ENCODE measurements at places on chromosomes 12 and 14.

GRCh38 chr12:2940564-2940963 is 18.6 kb upstream of the TEAD4 start:
- no peak for DNase-seq

DNA sequence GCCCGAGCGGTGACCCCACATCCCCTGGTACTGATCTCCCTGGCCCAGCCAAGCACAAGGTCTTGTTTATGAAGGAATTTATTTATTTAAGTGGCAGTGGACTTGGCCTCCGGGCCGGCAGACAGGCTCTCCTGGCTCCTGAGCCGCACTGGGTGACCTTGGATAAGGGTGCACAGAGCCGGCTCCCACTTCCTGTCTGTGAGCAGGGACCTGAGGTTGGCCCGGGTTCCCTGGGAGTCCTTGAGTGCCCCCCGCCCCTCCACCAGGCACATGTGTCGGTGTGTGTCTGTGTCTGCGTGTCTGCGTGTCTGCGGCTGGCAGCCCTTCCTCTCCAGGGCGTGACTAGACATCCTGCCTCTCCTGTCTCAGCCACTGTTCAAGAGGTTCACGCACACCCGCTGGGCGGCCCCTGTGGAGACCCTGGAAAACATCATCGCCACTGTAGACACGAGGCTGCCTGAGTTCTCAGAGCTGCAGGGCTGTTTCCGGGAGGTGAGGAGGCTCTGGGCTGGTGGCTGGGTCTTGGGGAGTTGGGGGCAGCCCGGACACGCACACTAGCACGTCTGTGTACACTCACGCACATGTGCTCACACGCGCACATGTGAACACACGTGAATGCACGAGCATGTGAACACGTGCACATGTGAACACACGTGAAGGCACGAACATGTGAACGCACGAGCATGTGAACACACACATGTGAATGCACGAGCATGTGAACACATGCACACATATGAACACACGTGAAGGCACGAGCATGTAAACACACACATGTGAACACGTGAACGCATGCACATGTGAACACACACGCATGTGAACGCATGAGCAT is 9.3 kb downstream of the TNFAIP2 start:
- DNase-seq: no peak

- DNase-seq: no peak
Observed at GRCh38 chr12:63995512-63995911, 151.0 kb downstream of the SRGAP1 start.

DNA sequence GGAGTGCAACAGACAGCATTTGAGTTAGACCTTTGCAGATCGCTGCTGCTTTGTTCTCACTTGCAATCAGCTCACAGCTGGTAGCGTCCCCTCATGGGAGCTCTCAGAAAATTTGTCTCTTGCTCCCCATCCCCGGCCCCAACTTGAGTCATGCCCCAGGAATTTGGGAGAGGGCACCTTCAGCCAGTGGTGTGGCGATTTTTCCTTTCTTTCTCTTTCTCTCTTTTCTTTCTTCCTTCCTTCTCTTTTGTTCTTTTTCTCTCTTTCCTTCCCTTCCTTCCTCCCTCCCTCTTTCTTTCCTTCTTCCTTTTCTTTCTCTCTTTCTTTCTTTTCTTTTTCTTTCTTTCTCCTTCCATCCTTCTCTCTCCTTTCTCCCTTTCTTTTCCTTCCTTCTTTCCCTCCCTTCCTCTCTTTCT is 34.2 kb upstream of the MAP1LC3B2 start:
- no peak for DNase-seq

DNA sequence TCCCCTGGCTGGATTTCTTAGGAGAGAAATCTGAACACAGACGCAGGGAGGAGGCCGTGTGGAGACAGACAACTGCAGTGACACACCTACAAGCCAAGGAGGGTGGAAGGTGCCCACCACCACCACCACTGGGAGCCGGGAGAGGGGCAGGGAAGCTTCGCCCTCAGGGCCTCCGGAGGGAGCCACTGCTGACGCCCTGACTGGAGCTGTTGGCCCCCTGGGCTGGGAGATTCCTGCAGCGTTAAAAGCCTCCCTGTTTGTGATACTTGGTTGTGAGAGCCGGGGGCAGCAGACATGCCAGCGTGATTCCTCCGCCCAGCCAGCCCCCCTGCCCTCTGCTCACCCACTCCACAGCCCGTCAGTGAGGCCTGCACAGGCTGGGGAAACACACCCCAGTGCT is 72.0 kb downstream of the CHGA start:
- DNase-seq: no peak

GRCh38 chr12:75271576-75271975 is 58.5 kb downstream of the CAPS2 start:
- DNase-seq: no peak

GRCh38 chr14:100303179-100303578 is 3.1 kb downstream of the SLC25A29 start:
- no peak for DNase-seq

DNA sequence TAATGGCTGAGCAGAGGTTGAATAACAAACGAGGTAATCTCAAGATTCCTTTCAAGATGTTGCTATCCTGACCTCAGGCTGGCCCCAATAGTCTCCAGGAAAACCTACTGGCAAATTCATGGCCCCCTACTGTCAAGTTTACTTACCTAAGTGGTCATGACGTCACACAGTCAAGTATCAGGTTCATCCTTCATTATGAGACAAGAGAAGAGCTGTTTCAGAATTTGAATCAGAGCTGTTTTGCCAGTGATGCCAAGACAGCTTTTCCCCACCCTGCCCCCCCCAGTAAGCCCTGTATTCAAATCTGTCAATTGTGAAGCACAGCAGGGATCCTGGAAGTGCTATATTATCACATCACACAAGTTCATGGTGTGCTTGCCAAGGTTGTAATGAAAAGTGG is 509.6 kb downstream of the NOVA1 start:
- no peak for DNase-seq

GRCh38 chr12:69966409-69966808 is 141.4 kb downstream of the MYRFL start:
- no peak for DNase-seq

DNA sequence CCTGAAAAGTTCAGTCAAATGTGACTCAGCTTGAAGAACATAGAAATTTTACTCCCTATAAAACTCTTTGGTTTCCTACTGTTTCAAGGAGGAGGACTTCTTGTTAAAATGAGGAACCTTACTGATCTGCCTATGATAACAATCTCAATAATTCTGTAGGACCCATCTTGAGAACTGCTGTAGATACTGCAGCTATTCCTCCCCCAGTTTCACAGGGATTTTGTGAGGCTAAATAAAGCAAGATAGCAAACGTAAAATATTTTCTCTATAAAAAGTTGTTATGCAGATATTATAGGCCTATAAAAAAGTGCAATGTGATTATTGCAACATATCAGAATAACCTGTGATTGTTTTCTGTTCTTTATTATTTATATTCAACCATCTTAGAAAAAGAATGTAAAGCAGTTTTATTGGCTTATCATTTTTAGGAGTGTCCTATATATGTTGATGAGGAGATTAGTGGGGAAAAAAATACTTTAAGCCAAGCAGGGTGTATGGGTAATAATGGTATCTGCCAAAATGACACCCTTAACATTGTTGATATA is 12.1 kb downstream of the CLEC14A start:
- DNase-seq: no peak

GRCh38 chr12:32107359-32108267 is 966 bp downstream of the BICD1 start:
- peak; percentile 38 for DNase-seq

- DNase-seq: no peak
Observed at GRCh38 chr12:78034025-78034424, 203.3 kb downstream of the NAV3 start.

DNA sequence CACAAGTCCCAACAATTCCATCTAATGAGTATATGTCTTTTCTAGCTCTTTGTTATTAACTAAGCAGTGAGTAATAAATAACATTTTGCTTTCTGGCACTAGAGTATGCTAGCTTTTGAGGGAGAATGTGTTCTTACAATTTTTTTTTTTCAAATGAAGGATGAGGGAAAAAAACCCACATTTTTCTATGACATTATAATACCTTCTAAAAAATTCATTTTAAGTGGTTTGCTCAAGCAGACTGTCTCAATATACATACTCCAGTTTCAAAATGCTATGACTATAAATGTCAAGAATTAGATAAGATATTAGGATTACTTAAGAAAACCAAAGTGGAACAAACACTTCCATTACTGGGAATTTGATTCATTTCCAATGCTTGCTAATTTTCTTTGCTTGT is 394.6 kb downstream of the C12orf75 start:
- no peak for DNase-seq

Data from NCI-H526 treated with DMSO at 0.1 percent for 48 hours (cell line).